PC-9 (cell line): ENCODE measurements at places on chromosomes 1 and 21. TPM values are rescaled to one million over a fixed set of nuclear protein-coding genes. Genes with fewer than 3 reads are reported as not detected.
A peak's percentile ranks its signal among the peaks of the same experiment; 100 is the strongest.

- no peak for DNase-seq
Measured at GRCh38 chr1:235808223-235808622, 58.5 kb downstream of the LYST start.

DNA sequence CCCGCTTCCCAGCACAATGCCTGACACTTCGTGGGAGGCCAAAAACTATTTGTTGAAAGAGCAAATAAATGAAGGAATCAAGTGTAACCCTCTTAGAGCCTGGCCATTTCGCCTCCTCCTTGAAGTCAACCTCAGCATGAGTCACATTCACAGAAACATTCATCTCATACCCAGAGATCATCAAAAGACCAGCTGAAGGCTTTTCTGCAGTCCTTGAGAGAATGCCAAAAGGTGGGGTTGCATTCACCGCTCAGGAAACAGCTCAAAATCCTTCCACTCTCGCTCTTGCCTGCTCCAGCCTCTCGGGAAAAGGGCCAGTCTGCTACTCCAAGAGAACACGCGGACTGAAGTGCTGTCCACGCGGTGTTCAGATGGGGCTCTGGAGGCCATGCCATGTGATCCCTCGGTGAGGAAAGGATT, 90.0 kb downstream of the VWA5B1 start:
- peak; percentile 29 for DNase-seq

- DNase-seq, result no peak
Measured at GRCh38 chr1:23249787-23250454, 32.6 kb upstream of the HTR1D start.

- DNase-seq, result no peak
Measured at GRCh38 chr1:11806307-11806936, 431 bp downstream of the CLCN6 start.

DNA sequence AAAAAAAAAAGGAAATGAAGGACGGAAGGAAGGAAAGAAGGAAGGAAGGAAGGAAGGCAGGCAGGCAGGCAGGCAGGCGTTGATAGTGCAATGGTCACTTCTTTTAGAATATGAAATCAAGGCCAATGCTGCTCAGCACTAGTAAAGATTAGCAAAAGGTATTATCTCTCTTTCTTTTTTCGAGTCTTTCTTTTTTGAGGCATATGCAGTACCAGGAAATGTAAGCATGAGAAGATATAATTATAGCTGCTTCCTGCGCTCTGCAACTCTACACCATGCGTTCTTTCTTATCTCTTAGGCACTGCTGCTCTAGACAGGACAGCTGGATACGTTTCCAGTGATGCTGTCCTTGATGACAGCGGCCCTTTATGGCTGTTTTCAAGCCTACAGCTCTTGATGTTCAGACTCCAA, 1512.5 kb upstream of the B3GALT2 start:
- DNase-seq, result no peak

F13B gene
- not detected in 2 replicates for total RNA-seq

FAM78B gene
- not detected in 2 replicates for total RNA-seq

C1orf167 gene
- total RNA-seq, result not detected in 2 replicates

C4BPA gene
- total RNA-seq, result not detected in 2 replicates
